Thymus (tissue), 14 donors: ENCODE measurements at places on chromosomes 6 and 20.

- no peak for DNase-seq
Measured at GRCh38 chr20:20261159-20261558, 106.7 kb upstream of the INSM1 start.

GRCh38 chr6:29941916-29942274, 437 bp upstream of the HLA-A start:
- no peak for DNase-seq

DNA sequence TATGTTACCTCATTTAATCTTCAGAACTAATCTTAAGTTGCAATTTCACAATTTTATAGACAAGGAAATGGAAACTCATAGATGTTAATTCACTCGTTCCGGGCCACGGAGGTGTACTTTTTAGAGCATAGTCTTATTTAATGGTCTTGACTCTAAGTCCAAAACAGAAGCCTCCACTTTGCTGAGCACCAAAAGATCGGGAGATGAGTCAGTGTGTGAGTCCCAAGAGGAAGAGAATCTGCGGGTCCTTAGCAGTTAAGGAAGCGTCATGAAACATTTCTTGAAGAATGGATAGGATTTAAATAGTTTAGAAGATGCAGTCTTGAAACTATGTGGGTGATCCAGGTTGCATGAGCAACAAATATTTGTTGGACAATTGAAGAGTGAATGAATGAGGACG, 231.8 kb upstream of the QKI start:
- no peak for DNase-seq

GRCh38 chr20:57414867-57415592, 23.8 kb downstream of the RBM38 start:
- no peak for DNase-seq

DNA sequence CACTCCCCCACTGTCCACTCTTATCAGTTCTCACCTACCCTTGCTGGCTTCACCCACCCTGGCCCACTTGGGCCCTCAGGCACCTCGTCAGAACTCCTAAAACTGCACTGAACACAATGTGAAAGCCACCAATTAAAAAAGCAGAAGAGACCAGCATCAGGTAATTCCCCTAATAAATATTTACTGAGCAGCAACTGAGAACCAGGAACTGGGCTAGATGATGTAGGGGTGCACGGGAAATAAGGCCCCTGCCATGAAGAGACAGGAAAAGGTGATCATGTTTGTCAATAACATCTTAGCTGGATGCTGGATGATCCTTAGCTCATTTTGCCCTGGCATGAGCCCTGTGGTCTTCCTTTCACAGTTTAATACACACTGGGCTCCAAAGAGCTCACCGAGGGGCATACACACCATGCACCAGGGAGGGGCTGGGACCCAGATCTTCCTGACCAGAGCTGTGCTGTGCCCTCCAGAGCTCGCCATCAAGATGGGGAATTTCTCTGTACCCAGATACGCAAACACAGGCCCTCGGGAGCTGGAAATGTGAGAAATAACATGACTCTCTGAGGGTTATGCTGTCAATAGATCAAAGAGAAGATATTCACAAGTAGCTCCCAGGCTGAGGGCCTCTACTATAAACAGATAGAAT, 113.6 kb upstream of the SLC22A16 start:
- no peak for DNase-seq

DNA sequence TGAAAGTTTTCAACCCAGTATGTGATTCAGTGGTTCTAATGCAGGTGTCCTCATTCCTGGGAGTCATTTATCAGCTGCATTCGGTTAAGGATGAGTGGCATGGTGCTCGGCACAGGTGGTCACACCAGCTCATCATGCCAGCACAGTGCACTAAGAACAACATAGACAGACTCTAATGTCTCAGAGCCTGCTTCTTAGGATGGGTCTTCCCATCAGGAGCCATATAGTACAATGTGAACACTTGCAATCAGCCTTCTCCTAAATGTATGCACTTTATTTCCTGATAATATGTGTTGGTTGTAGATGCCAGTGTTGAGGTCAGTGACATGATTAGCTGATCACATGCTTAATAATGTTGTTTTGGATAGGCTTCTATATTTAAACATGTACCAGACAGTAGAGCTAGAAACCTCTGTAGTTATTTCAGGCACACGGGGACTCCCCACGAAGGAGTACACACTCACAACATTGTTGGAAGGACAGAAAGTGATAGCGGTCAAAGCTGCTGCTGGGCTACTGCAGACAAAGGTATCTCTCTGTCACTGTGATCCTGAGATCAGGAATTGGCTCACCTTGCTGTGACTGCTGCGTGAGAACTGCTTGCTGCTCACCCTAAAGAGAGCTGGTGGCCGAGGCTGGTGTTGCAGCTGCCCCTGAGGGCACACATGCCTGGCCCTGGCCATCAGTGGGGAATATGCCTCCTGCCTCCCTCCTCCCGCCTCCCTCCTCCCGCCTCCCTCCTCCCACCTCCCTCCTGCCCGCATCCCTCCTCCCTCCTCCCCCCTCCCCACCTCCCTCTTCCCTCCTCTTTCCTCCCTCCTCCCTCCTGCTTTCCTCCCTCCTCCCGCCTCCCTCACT, 195.4 kb downstream of the SMOC2 start:
- no peak for DNase-seq

DNA sequence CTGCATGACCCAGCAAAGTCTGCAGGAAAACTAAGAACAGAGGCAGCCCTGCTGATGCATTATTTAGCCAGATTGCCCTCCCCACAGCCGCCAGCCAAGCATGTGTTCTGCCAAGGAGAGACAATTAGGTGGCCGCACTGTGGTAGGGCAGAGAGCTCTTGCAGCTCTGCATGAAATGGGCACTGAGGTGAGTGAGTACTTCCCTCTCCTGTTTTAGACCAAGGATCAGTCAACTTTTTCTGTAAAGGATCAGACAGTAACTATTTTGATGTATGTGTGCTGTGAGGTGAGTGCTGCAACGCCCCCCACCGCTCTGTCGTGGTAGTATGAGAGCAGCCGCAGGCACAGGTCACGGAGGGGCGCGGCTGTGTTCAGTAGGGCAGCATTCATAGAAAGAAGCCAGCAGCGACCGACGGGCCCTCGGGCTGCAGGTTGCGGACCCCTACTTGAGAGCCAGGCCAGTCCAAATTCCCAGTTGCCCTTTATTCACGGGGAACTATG, 23.8 kb upstream of the FAM50B start:
- no peak for DNase-seq

DNA sequence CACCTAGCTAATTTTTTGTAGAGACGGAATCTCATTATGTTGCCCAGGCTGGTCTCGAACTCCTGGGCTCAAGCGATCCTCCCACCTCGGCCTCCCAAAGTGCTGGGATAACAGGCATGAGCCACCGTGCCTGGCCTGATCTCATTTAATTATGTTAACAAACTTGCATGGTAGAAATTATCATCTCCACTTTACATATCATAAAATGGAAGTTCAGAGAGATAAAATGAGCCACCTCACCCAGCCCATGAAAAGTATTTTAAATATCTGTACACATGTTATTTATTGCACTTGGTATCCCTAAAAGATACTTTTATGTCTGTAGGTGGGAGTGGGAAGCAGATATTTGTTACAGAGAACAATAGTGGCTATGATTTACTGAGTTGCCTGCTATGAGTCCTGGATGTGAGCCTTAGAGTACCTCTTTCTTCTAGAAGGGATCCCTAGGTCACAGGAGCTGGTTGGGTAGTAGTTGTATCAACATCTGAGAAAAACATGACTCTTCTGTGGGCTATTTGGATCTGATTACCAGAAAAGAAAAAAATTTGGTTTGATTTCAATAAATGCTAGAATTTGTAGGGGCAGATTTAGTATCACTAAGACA, 52.4 kb upstream of the EIF2S2 start:
- no peak for DNase-seq

DNA sequence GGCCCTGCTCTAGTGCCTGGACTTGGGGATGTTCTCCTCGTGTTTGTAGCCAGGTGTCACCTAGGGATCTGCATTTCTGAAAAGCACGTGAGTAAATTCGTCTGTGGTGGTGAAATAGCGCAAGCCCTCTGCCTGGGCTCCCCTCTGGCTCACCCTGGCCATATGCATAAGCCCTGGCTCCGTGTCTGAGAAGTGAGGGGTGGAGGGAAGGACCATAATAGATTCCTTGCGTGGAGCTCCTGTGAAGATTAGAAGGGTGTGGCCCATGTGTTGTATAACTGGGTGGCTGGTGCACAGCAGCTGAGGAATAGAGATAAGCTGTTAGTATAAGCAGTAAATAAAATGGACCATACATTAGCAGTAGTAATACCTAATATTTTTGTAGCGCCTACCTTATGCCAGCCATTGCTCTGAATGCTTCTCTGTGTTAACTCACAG, 4.8 kb downstream of the BCAS1 start:
- DNase-seq = no peak

DNA sequence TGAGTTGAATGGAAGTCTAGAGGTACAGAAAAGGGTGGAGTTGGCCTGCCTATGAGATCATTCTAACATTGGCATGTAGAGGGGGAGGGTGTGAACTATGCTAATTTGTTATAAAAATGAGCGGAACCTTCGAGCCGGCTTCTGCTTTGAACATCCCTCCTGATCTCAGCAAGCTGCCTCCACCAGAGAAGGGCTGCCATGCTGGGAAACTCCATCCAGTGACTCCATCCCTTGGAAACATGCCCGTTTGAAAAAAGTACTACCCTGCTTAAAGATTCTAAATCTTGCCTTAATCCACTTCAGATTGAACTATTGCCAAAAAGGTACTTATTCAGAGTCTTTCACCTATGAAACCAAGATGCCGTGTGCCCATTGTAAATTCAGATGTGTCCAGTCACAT, 43.6 kb upstream of the TMEM170B start:
- DNase-seq = no peak

DNA sequence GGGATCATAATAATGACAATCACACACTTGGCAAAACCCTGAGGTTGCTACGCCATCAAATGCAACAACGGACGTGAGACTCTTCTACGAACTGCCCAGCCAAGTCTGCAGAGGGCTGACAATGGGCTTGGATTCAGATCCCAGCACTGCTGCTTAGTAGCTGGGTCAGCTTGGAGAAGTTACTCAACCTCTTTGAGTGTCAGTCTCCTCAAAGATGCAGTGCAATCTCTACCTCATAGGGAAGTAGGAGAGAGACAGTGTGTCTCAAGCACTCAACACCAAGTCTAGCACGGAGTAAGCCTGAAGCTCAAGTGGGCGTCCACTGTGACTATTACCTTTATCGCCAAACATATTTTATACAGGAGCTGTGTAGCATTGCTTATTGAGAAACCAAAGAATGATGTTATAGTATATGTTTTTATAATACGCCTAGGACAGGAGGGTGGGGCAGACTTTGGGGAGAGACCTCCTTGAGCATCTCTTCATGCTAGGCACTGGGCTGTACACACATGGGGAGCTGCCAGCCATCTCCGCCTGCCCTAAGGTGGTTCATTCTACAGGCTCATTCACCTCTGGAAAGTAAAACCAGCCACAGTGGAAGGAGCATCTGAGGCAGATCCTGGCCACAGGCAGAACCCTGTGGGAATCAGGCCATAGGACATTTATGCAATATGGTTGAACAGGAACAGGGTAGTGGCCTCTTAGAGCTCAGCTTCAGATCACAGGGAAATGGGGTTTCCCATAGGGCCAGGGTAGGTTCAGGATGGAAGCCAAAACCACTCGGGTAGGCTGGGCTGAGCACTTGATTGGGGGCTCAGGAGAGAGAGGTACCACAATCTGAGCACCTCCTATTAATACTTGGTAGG, 160.2 kb downstream of the MRPL14 start:
- no peak for DNase-seq

DNA sequence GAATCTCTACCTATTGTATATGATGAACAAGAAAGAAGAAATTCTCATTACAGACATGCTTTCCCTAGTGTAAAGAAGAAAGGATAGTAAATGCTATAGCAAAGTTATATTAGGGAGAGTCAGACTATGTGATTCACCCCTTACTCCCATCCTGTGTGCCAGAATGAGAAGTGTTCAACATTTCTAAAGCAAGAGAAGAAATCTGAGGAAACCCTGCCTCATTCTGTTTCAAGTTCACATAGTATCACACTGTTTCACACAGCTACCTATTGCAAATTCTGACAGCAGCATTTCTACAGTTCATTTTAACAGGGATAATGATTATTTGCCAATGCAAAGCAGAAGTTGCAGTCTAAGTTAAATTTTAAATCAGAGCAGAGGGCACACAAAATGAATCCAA, 267.2 kb upstream of the TCF21 start:
- no peak for DNase-seq

GRCh38 chr6:86869500-86869899, 67.8 kb upstream of the HTR1E start:
- DNase-seq = no peak

DNA sequence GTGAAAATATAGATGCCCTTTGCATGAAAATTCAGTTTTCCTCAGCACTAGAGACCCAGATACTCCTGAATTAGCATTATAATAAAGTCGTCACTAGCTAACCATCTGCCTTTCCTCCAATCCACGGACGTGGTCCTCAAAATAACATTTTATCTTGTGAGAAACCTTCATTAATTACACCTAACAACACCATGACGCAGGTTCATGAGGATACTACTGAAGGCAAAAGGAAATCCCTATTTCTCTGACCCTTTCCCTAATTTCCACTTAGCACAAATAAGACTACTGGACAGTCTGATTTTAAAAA, 1.3 kb upstream of the PNISR start:
- no peak for DNase-seq

- no peak for DNase-seq
Measured at GRCh38 chr20:9617940-9618339, 103.5 kb downstream of the LAMP5 start.
